Calu3 (cell line): ENCODE measurements at places on chromosomes 7 and 10.

GRCh38 chr7:2483494-2483893 is 7.3 kb upstream of the GRIFIN start:
- DNase-seq = no peak

DNA sequence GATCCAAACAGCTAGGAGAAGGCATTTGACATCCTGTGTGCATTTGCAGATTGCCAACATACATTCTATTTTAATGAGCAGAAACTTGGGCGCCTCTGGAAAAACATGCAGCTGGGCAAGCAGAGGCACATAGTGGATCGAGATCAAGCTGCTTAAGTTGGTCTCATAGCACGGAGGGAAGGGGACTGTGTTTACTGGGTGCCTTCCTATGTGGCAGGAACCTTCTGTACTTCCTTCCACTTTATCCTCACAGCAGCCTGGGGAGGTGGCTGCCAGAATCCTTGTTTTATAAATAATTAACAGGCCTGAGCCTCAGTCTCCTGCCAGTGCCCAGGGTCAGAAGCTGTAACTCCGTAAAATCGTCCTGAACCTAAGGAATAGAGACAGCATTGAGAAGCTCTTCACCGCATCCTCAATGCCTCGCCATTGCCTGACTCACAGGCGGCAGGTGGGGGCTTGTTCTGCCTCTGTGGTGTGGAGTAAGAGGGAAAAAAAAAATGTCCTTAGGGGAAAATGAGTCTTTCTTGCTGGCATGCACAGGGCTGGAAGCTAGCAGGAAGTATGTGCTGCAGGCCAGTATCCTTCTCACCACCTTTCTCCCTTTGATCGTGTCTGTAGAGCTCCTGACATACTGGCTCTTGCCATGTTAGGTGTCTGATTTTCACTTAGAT is 6.2 kb downstream of the VWA2 start:
- peak; percentile 18 for DNase-seq

DNA sequence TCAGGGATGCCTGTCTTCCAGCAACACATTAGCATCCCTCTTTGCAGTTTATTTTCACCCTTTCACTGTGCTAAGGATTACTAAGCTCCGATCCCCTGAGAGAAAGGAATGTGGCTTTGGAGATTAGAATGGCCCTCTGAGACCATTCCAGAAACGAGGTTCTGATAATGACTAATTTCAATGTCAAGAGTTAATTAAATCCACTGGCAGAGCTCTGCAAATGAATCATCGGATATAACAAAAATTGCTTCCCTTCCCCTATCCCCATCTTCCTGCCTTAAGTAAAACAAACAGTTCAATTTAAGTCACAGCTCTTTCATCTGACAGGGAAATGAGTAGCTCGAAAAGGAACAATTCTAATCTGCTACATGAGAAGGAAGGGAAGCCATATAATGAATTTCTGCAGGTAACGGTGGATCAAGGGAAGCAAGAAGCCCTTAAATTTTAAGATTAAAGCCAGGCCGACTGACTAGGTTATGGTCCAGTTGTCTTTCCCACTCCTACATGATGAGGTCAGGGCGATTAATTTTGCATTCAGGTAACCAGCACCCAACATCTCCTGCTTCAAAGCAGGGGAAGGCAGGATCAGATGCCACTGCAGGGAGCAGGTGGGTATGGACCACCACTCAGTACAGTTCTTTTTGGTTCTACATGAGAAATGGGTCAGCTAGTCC is 50.5 kb downstream of the MALSU1 start:
- DNase-seq = no peak

DNA sequence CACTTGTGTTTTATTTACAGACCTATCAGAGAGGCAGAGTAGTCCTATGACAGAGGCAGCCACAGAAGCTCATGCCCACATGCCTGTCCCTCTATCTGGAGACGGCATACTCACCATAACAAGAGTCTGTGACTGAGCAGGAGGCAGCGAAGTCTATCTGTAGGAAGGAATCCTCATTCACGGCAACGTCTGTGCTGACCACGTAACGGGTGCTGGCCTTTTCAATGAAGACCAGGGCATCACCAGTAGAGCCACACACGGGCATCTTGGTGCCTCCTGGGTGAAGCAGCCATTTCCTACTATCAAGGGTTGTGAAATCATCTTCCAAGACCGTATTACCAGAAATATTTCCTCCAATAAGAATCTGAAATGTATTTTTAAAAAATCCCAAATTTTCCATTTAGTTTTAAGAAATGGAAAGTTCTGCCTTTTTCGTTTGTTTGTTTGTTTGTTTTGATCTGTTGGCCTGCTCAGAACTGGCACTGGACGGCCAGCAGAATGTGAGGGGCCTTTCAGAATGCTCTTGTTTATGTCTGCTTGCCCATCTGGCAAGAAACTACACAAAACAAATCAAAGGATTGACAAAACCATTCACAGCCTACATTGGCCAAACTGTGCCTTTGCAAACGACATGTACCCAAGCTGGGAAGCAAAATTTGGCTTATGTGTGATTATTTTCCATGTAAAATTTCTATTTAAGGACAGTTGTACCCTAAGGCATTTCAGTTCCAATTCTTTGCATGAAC is 93.1 kb upstream of the SLC26A5 start:
- no peak for DNase-seq

DNA sequence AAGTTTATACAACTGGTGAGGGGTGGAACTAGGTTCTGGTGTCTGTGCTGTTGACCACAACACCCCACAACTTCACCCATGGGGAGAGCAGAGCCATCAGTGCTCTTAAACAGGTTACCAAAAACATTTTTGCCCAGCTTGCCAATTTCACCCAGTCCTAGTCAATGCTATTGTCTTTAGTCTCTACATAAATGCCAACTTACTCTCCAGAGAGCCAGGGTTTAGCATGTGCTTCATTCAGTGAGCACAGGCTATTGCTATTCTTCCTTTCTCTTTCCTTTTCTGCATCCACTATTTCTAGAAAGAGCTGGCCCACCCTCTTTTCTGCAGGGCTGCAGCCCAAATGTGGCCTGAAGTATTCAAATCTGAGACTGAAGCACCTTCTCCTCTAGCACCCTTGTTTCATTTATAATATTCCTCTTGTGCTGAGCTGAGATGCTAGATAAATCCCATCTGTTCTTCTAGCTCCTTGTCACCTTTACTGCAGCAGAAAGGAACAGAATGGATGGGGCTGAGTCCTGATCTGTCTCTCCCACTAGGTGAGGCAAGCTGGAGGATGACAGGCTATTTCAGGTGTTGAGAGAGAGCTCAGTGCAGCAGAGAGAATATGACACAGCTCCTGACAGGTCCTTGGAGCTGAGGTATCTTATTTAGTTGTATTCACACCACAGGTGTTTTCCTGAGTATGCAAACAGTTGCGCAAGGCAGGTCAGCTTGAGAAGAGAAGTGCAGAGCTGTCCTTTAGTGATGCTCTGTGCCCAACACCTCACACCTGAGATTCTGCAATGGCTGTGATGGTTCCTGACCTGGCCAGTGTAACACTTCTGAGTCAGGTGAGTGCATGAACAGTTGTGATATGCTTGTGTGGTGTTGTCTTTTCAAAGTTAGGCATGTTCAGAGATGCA is 819.2 kb downstream of the CCSER2 start:
- DNase-seq = no peak

- DNase-seq = no peak
These were observed 126.8 kb upstream of the SEM1 start for GRCh38 chr7:96836456-96836855.

- no peak for DNase-seq
These were observed 28.3 kb downstream of the HIPK2 start for GRCh38 chr7:139749545-139749944.

GRCh38 chr10:12448729-12449391 is 99.5 kb downstream of the CAMK1D start:
- DNase-seq = peak; percentile 58

DNA sequence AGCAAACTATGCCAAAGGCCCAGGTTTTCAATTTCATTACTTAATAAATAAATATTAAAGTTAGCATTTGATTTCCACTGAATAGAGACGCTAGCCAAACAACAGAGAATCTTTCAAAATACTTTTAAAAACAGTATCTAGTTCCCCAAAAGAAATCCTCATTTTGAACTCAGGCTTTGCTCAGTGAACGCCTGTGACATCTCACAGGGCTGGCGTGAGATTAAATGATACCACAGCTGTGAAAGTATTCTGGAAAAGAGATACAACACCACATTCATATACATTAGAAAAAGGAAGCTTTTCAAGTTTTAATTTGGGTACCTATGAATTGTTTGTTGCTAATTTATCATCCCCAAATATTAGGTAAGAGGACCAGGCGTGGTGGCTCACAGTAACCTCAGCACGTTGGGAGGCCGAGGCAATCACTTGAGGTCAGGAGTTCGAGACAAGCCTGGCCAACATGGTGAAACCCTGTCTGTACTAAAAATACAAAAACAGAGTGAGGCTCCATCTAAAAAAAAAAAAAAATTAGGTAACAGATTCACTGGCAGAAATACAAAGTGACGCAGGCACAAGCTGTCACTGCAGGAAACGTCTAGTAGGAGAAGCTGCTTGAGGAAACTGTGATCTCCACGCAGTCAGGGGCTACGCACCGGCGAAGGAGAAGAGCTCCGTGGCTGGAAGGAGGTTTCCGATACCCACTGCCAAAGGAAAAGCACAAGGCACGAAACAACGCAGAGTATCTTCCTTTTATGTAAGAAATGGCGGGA is 50.0 kb downstream of the AMZ1 start:
- no peak for DNase-seq
